ENCODE measurements at places on chromosomes 2 and 18.

GRCh38 chr2:55063713-55064323 is 13.6 kb upstream of the RTN4 start:
- DNase-seq: no peak

- peak; percentile 60 for DNase-seq
Observed at GRCh38 chr2:74867841-74868658, 34.1 kb downstream of the HK2 start.

- DNase-seq: no peak
Observed at GRCh38 chr2:75334076-75334475, 134.8 kb upstream of the TACR1 start.

DNA sequence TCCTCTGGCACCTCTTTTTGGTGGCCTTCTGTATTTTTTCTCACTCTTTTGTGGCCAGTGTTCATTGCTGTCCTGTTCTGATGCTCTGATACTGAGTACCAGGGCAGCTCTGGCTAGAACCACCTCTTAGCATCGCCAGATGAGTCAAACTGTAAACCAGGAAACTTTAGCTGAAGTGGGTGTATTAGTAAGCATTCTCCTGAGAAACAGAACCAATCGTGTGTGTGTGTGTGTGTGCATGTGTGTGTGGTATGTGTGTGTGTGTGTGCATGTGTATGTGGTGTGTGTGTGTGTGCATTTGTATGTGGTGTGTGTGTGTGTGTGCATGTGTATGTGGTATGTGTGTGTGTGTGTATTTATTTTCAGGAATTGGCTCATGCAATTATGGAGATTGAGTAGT is 166.3 kb upstream of the SKOR2 start:
- no peak for DNase-seq

- no peak for DNase-seq
Observed at GRCh38 chr18:63205791-63206252, 113.7 kb downstream of the BCL2 start.

DNA sequence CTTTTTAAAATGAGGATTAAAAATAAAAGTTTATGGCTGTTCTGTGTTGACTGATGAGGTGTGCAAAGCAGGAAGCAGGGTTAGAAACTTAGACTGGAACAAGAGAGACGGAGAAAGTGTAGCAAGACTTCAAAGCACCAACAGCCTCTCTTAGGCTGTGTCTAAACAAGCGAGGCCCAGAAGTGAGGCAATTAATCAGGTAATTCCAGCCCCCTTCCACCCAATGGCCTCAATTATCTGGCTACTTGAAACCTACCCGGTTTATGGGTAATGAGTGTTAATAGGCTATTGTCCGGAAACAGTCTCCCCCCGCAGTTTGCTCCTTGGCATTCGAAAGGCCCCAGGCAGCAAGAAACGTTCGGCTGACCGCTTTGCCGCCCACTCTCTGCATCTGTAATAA is 171.7 kb upstream of the MYCN start:
- no peak for DNase-seq

DNA sequence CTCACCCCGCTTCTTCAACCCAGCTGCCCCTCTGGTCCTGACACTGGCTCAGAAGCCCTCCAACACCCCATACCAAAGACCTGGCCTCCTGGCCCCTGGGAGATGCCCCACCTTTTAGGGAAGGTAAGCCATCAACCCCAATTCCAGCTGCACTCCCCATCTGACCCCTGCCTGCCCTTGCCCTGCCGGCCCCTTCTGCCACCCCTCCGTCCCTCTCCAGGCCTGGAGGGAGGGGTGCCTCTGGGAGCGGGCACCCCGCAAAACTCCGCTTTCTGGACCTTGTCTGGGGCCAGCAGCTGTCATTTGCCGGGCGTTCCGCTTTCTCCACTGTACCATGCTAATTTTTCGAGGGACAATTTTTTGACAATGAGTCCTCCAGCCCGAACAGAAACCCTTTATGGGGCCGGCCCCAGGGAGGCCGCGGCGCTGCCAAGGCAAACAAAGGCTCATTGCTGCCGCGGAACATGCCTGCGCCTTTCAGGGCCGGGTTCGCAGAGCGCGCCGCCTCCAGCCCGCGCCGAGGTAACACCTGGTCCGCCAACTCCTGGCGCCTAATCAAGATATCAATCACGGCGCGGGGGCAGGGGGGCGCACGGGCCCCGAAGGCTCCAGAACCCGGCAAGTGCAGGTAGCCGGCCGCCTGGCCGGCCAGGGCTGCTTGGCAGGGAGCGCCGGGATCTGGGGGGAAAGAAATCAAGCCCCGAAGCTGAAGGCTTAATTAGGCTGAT is 96.0 kb downstream of the INHBB start:
- DNase-seq: peak; percentile 81

- no peak for DNase-seq
Observed at GRCh38 chr2:22483036-22483435, 901.9 kb upstream of the KLHL29 start.

DNA sequence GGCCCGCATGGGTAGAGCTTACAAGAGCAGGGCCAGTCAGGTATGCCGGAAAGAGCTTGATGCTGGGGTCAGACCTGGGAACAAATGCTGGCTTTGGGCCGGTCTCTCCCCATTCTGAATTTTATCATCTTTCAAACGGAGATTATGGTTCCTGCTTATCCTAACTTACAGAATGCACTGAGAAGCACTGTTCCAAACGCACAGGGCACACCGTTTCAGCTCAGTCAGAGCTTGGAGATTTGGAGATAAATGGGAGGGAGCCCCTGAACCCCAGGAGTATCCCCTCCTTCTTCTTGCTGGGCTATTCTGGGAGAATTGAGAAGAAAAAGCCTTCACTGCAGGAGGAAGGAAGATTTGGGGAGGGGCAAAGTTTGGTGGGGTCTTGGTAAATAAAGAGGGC is 169.4 kb downstream of the DDX1 start:
- no peak for DNase-seq

DNA sequence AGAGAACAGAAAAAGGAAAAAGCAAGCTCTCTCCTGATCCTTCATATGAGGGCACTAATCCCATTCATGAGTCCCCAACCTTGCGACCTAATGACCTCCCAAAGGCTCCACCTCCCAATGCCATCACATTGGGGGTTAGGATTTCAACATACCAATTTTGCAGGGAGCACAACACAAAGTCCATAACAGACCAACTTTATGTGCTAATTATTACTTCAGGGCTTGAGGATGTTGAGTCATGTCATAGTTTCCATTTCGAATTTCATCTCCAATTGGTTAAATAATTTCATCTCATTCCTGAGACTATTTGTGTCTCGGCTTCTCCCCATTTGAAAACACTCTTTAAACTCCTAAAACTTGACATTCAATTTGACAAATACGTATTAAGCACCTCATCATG is 69.9 kb upstream of the KLF7 start:
- DNase-seq: no peak

- DNase-seq: no peak
Observed at GRCh38 chr2:112032224-112032586, 22.9 kb upstream of the TMEM87B start.

GRCh38 chr18:24826605-24827004 is 366.2 kb downstream of the HRH4 start:
- no peak for DNase-seq

DNA sequence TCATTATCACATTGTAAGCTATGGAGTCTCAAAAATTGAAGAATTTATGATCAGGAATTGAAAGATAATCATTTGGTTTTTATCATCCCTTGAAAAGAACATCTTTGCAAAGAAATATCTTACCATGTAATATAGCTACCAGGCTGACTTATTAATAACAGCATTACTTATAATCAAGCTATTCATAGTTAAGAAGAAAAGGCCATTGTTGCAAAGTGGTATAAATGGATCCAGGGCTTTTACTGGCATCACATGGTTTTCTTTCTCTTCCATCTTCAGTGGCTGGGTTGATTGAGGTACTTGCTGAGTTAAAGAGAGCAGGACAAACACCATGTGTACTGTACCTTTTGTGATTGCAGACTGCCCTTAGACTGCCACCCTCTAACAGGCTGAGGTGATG is 39.6 kb downstream of the MFSD6 start:
- DNase-seq: no peak

GRCh38 chr2:1256632-1257324 is 156.5 kb upstream of the TPO start:
- no peak for DNase-seq

DNA sequence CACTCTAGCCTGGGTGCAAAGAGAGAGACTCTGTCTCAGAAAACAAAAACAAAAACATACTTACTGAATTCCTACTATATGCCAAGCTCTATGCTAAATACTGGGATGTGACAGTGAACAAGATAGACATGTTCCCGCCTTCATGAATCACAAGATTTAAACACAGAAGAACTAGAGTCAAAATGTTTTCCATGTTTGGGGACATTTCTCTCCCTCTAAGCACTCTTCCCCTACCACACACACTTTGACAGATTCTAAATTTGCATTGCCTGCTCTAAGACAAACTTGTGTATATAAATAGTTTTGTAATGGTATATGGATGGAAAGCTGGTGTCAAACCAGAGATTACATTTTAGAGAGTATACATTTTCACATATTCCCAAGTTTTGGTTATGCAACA is 11.1 kb downstream of the CYBRD1 start:
- no peak for DNase-seq

DNA sequence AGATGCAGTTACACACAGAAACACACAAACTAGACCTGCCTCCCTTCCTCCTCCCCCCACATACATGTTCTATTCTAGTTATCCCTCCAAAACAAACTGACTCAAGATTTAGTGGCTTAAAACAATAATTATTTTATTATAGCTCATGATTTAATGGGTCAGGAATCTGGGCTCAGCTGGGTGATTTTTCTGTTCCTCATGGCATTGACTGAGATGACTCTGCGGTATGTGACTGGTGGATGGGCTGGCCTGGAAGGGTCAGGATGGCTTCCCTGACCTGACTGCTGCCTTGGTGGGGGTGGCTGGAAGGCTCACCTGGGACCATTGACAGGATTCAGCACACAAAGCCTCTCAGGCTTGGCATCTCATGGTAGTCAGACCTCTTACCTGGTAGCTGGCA is 33.7 kb upstream of the NTSR2 start:
- peak; percentile 76 for DNase-seq

GRCh38 chr2:174680221-174680620 is 82.6 kb upstream of the WIPF1 start:
- DNase-seq: no peak

DNA sequence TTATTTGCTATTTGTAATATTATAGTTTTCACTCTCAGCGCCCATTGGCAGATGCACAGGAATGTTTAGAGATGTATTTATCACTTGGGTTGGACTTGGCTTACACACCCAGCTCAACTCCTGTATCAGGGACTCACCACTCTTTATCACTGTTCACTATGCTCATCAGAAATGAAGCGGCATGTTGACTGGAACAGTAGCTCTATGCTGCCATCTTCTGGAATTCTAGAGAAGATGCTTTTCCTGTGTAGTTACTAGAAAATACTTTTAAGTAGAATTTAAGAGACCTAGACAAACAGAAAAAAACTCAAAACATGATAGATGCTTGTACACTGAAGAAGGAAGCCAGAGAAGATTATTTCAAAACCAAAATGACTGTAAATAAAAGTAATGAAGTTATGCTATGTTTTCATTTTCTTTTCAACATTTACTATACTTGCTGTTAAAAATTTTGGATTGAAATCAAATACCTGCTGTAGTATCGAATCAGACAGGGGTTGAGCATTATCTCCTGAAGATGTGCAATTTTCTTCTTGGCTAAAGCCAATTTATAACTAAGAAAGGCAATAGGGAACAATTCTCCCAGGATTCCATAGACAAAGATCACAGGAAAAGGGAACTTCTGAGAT is 47.4 kb upstream of the NXPH2 start:
- DNase-seq: peak; percentile 73

DNA sequence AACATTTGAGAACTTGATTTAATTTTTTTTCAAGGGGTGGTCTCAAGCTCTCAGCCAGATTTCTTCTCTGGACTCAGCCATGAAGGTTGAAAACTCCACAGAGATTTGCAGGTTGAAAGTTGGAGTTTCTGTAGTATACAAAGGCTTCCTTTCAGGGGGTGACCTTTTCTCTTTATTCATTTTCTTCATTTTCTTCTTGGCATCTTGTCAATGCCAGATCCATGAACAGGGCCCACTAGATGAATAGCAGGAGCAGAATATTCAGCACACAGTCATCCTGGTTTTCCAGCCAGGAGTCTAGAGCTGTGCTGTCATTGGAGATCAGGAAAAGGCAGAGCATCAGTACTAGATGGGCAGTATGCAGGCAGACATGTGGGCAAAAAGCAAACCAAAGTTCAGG is 62.0 kb downstream of the INSIG2 start:
- no peak for DNase-seq

- DNase-seq: no peak
Observed at GRCh38 chr2:191109888-191110287, 40.9 kb downstream of the STAT4 start.

- DNase-seq: no peak
Observed at GRCh38 chr2:201980389-201980821, 53.2 kb upstream of the FZD7 start.

- no peak for DNase-seq
Observed at GRCh38 chr2:47095349-47096020, 59.6 kb downstream of the STPG4 start.

DNA sequence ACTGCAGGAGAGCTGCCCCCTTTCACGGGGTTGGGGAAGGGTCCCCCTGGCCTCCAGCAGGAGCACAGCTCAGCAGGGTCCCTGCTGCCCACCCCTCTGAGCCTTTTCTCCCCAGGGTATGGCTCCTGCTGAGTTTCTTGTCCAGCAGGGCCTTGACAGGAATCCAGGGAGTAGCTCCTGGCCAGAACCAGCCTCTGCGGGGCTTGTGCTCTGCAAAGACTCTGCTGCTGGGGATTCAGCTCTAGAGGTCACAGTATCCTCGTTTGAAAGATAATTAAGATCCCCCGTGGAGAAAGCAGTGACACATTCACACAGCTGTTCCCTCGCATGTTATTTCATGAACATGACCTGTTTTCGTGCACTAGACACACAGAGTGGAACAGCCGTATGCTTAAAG is 21.2 kb downstream of the FOSL2 start:
- no peak for DNase-seq

- DNase-seq: peak; percentile 69
Observed at GRCh38 chr2:195363496-195363895, 293.5 kb upstream of the SLC39A10 start.

GRCh38 chr2:107591561-107592279 is 235.0 kb upstream of the RGPD4 start:
- no peak for DNase-seq

GRCh38 chr2:197908990-197909776 is 104.8 kb downstream of the PLCL1 start:
- peak; percentile 9 for DNase-seq

DNA sequence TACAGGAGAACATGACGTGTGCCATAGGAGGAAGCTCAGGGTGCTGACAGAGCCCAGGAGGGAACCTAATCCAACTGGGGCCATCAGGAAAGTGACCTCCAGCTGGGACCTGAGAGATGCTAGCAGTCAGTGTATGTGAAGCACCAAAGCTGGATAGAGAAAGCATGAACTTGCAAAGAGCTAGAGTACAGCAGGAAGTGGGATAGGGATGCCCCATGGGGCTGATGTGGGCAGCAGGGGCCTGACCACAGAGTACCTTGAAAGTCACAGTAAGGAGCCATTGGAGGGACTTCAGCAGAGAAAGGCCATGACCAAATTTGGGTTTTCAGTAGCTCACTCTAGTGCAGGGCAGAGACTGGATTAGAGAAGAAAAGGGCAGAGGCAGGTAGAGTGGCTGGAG is 91.6 kb upstream of the TTC39C start:
- DNase-seq: no peak

- DNase-seq: no peak
Observed at GRCh38 chr2:112639936-112640335, 5.8 kb upstream of the SLC20A1 start.
